ENCODE measurements at places on chromosomes 5 and 9.

GRCh38 chr5:159416438-159416837 is 86.2 kb upstream of the IL12B start:
- DNase-seq = no peak

DNA sequence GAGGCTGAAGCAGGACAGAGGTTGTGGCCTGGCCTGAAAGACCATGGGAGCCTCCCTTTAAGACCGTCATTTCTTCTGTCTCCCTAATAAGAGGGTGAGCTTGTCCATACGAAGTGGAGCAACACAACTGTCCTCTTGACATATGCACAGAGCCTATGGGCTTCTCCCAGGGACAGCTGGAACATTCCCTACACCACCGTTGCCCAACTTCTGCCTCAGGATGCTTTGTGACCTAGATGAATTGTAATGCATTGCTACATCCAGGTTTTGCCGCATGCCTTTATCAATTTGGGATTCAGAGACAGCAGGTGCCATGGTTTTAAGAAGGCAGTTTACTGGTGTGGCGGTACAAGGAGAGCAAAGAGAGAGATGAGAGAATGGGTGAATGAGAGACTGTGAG is 34.4 kb upstream of the ZNF622 start:
- no peak for DNase-seq

- DNase-seq = peak; percentile 93
Observed at GRCh38 chr9:121278477-121279261, 10.7 kb downstream of the GSN start.

GRCh38 chr5:76765249-76765648 is 49.3 kb downstream of the F2R start:
- DNase-seq = no peak

- no peak for DNase-seq
Observed at GRCh38 chr5:176528301-176528700, 8.9 kb downstream of the RNF44 start.

GRCh38 chr9:132181796-132182313 is 20.0 kb downstream of the NTNG2 start:
- DNase-seq = no peak

DNA sequence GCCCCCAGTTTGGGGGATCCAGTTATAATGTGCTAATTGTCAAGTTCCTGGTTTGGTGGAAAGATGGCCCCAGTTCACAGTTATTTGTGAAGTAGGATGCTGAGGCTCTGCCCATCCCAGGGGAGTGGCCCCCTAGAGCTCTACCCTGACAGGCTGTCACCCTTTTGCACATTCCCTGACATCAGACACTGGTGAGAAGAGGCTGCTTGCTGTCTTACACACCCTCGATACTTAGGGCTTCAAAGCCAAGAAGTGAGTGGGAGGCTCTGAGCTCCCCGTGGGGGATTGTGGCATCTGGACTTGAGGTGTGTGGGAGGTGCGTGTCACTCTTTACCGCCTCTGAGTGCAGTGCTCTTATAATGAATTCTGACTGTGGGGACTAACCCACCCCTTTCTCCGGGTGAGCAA is 168.5 kb downstream of the DOCK2 start:
- DNase-seq = no peak

DNA sequence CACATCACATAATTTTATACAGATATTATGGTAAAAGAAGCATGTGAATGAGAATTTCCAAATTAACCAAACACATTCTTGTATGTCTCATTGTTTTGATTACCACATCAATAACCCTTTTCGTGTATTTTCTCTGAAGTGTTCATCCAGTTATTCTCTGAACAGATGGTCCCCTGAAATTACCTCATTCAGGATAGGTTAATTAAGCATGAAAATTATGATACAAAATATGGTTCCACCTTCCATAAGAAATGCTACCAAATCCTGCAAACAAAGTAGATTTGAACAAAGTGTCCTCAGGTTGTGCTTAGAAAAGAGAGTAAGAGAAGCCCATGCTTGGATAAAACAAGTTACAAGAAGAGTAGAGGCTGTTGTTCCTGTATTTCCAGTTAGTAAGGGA is 83.1 kb upstream of the LMNB1 start:
- DNase-seq = no peak

DNA sequence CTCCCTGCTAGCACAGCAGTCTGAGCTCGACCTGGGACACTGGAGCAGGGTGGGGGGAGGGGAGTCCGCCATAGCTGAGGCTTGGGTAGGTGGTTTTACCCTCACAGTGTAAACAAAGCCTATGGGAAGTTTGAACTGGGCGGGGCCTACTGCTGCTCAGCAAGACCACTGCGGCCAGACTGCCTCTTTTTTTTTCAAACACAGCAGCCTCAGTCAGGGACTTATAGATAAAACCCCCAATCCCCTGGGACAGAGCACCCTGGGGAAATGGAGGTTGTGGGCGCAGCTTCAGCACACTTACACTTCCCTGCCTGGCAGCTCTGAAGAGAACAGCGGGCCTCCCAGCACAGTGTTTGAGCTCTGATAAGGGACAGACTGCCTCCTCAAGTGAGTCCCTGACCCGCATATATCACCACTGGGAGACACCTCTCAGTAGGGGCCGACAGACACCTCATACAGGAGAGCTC is 151.1 kb upstream of the APC start:
- DNase-seq = no peak

- no peak for DNase-seq
Observed at GRCh38 chr9:90808890-90809685, 7.5 kb downstream of the SYK start.

GRCh38 chr9:95029720-95030119 is 287.8 kb downstream of the FANCC start:
- DNase-seq = no peak

DNA sequence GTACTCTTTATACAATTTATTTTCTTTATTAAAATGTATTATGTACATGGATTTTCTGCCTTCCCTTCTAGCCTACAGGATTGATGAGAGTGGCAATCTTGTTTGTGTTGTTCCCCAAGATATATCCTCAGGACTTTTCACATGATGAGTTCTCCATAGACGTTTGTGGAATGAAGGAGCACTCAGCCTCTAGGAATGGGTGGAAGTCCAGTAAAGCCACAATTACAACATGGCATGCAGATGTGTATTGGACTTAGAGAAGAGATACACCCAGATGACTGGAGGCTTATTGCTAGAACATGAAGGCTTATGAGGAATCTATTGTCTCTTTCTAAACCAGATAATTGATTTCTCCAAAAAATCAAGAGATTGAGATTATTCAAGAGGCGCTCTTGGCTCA is 8.2 kb upstream of the DOCK2 start:
- peak; percentile 29 for DNase-seq

- no peak for DNase-seq
Observed at GRCh38 chr5:155434681-155435080, 421.1 kb downstream of the KIF4B start.

DNA sequence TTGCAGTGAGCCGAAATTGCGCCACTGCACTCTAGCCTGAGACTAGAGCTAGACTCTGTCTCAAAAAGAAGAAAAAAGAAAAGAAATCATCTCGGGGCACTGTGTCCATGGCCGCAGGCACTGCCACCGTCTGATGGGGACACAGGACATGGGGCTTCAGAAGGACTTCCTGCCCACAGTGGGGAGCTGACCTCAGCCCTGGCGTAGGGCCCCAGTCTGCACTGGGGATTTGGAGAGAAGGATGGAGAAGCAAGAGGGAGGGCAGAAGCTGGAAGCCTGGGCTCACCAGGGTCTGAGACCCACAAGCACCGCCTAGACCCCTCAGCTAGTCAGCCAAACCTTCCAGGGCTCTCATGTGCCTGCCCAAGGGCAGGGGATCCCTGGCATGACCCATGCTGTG is 4.1 kb upstream of the SARDH start:
- DNase-seq = no peak

DNA sequence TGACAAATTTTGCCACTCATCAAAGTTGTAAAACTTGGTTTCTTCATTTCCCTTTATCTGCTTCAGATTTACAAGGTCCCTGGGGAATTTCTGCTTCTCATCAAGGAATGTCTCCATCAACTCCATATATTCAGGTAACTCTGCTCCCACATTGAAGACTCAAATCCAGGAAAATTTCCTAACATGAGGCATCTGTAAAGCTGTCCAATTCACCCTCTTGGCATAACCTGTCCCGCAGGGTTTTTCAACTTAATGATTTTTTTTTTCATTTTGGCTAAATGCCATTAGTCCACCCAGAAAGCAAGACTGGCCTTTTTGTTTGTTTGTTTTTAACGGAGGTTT is 50.2 kb upstream of the SLC30A5 start:
- no peak for DNase-seq

DNA sequence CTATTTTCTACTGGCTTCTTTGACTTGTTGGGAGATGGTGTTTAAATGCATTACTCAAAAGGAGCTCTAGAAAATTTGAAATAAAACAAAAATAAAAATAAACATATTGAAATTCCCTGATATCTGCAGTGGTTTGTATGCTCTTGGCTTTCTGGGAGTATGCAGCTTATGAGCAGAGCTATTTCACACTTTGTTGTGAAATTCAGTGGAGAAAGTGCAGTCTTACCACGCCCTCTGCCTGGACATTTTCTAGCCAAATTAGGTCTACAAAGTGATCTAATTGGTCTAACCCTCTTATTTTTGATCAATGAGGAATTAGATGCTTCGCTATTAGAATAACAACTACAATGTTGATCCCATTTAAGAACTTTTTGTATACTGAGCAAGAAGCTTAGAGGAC is 66.8 kb downstream of the INSYN2B start:
- DNase-seq = no peak

- no peak for DNase-seq
Observed at GRCh38 chr5:83433891-83434290, 37.7 kb upstream of the VCAN start.

DNA sequence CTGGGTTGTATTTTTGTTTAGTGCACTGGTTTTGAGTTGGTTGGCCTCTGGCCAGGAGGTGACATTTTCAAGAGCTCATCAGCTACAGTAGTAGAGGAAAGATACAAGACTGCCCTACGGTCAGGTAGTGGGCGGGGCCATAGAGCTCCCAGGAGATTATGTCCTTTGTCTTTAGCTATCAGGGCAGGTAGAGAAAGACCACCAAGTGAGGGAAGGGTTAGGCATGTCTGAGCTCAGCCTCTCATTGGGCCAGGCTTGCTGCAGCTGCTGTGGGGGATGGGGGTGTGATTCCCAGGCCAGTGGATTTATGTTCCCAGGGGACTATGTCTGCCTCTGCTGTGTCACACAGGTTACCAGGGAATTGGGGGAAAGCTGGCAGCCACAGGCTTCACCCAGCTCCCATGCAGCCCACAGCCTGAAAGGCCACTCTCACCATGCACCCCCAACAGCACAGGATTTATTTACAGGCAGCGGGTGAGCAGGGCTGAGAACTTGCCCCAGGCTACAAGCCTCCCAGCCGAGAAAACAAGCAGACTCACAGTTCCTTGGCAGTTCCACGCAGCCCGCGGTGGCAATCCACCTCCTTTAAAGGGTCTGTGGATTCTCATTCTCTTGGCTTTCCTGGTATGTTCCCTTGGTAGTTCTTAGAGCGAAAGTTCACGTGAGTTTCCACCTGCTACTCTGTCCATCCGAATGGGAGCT is 37.5 kb upstream of the BOD1 start:
- no peak for DNase-seq

GRCh38 chr9:5557606-5558587 is 47.6 kb downstream of the PDCD1LG2 start:
- DNase-seq = no peak

GRCh38 chr9:114021578-114021977 is 56.5 kb downstream of the AMBP start:
- no peak for DNase-seq

- DNase-seq = no peak
Observed at GRCh38 chr5:102453716-102454115, 45.1 kb downstream of the SLCO6A1 start.

DNA sequence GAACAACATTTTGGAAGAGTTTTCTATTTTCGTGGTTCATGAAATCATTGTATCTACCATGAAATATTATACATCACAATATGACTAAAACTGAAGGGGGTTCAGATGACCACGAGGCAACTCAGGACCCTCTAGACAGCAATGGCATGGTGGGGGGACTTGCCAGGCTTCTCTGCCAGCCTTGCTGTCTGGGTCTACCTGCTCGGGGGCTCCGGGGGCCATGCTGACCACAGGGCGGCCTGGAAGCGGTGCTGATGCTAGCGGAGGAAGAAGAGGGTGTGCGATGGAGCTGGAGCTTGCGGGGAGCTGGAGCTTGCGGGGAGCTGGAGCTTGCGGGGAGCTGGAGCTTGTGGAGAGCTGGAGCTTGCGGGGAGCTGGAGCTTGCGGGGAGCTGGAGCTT is 89.2 kb upstream of the IRX4 start:
- DNase-seq = no peak

- no peak for DNase-seq
Observed at GRCh38 chr9:3179711-3180110, 335.8 kb upstream of the PUM3 start.

- peak; percentile 80 for DNase-seq
Observed at GRCh38 chr9:21070171-21070571, 7.6 kb downstream of the IFNB1 start.

DNA sequence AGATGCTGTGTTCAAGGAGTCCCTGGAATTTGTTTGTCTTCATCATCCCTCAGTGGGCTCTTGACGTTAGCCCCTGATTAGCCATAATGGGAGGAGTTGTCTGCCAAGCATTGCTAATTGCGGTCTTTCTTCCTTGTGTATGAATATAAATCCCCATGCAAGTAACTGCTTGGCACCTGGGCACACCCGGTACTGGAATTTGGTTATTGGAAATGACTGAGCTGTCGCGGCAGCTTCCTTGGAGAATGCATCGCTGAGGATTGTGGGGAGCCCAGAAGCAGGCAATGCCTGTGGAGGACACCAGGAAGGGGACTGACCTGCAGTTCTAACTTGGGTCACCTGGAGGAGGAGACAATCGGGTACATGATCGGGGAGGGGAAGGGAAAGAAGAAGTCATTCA is 53.3 kb upstream of the CTSL start:
- DNase-seq = no peak

DNA sequence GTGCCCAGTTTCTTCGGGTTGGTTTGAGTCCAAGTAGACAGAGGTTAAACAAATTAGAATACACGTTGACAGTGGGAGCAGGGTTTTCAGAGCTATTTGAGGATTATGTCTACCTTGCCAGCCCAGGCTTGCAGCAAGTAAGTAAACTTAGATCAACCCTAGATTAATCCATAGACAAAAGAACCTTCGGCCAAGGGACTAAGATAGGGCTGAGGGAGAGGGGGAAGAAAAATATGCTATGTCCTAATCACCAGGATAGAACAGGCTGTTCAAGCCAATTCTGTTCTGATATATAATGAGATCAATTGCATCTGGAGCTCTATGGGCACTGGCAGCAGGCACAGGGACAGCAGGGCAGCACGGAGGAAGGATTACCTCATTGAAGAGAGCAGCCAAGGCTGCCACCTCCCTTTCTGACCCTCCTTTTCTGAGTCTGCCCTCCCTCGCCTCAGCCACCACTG is 377.7 kb downstream of the PIK3R1 start:
- DNase-seq = no peak

GRCh38 chr5:106894964-106895363 is 775.8 kb downstream of the EFNA5 start:
- peak; percentile 58 for DNase-seq
